Right renal cortex interstitium (tissue), 3 donors: ENCODE measurements at places on chromosomes 1 and 21. TPM values are rescaled to one million over a fixed set of nuclear protein-coding genes. Genes with fewer than 3 reads are reported as not detected.

NHLH1 gene
- polyA plus RNA-seq: 0.13 TPM

DNA sequence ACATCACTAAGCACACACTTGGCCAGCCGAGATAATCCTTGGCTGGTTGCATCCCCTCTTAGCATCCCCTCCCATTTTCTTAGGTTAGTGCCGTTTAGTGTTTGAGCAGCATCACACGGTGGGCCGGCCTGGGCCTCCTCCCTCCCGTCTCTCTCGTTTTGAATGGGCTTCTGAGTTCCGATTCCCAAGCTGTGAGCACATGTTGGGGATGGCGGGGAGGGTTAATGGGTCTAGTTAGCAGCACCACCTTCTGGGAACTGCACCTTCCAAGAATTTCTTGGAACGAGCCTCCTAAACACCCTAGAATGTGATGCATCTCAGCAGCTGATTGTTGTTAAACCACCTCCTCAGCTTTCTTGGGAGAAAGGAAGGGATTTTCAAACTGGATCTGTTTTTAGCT lies 73.3 kb downstream of the CNIH3 start:
- DNase-seq: no peak

DNA sequence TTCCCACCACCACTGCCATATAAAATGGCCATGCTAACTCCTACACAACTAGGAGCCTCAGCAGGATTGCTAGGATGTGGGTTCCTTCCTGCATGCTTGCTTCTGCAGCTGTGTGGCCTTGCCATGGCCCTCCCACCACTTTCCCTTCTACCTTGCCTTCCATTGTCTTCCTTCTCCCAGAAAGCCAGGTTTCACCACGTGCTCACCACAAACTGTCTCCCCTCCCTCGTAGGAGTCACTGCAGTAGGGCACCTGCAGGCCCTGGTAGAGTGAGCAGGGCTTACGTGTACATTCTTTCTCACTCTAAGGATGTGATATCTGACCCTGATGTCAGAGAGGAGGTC lies 3.7 kb downstream of the C1orf226 start:
- DNase-seq: no peak

MPZ gene
- polyA plus RNA-seq: 3.6 TPM

DNA sequence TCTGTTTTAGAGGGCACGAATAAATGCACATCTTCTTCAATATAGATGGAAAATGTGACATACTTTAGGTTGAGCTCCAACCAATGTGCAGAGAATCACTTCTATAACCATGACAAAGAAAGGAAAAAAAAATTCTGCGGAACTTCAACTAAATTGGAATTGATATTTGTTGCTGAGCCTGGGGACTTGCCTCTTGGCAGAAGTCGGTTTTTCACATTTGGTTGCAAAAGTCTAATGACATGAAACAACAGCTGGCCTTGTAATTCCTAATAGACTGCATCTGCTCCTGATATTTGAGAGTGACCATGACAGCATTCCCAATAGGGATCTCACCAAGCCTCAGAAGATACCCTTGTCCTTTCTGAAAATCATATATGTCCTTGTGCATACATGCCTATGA lies 112.8 kb downstream of the PRRX1 start:
- DNase-seq: no peak

- DNase-seq: no peak
These were observed 13.5 kb downstream of the VANGL1 start for GRCh38 chr1:115655306-115655663.

GORAB gene
- polyA plus RNA-seq: 23.0 TPM

GRCh38 chr1:3401585-3402257 lies 52.7 kb upstream of the ARHGEF16 start:
- DNase-seq: no peak

GRCh38 chr1:200306944-200307754 lies 102.7 kb downstream of the ZNF281 start:
- DNase-seq: no peak
